ENCODE measurements at places on chromosomes 16 and 17.

DNA sequence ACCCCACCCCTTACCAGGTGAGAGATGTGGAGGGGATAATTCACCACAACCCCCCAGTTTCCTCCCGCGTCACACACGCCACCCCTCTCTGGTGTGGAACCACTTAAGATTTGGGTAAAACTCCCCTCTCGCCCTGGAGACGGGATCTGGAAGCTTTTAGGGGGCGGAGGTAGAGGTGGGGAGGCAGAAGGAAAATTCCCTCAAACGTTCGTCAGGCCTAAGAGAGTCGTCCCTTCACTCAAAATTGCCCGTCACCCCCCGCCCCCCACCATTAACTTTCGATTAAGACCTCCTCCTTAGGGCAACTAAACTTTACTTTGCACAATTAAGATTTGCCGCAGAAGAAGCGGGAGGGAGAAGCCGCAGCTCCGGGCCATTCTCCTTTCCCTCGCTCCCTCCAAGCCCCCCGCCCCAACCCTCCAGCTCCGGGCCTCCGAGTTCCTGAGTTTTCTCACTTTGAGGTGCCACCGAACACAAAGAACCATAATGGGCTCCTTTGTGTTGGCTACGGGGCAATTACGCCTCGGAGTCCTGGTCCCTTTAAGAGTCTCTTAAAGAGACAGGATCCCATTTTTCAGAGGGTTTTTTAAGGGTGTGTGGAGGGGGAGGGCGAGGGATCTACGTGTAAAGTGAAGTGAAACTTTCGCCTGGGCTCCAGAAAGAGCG, 985 bp upstream of the FZD2 start:
- no peak for DNase-seq

- no peak for DNase-seq
These were observed 377 bp upstream of the CRHR1 start for GRCh38 chr17:45783593-45784292.

GRCh38 chr17:9850151-9850550, 24.4 kb downstream of the GLP2R start:
- no peak for DNase-seq

DNA sequence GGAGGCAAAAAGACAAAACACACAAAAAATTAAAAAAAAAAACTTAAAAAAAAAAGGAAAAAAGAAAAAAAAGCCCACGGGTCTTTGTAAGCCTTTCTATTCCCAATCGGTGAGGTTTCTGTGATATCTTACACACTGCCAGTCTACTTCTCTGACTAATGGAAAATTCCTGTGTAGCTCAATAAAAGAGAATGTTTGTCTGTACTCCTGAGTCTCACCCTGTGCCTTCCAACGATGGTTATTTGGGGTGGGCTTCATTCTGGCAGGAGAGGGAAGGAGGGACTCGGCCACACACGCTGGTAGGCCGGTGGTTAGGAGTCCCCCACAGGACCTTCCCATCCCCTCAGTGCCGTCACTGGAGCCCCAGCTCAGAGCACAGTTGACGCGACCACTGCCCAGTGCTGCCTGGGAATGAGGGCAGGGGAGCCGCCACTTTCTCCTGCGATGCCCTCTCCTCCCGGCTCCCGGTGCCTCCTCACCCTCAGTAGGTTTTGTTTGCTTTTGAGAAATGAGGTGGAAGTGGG, 68.0 kb downstream of the AMFR start:
- DNase-seq = no peak
